ENCODE measurements at places on chromosomes 11 and 22.

DNA sequence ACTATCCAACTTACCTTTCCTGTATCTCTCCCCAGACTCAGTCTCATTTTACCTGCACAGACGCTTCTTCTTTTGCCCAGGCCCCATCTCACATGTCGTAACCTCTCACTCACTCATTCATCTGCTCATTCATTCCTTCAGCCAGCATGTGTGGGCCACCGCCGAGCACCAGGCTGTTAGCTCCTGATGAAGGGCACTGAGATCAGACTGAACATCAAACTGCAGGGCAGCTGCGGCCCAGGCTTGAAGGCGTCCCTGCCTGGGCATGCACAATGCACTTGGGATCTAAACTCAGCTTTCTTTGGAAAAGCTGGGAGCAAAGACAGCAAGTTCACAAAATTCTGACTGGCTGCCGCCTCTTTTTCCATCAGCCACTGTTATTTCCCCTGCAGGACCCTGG is 1456.3 kb downstream of the BRD1 start:
- no peaks in the 10 kb centered on the region for H3K27me3 ChIP-seq
- H3K4me1 ChIP-seq = no peaks in the 10 kb centered on the region
- no peak for DNase-seq
- H3K27ac ChIP-seq = no peak overlapping the region
- no peaks in the 10 kb centered on the region for H3K36me3 ChIP-seq

DNA sequence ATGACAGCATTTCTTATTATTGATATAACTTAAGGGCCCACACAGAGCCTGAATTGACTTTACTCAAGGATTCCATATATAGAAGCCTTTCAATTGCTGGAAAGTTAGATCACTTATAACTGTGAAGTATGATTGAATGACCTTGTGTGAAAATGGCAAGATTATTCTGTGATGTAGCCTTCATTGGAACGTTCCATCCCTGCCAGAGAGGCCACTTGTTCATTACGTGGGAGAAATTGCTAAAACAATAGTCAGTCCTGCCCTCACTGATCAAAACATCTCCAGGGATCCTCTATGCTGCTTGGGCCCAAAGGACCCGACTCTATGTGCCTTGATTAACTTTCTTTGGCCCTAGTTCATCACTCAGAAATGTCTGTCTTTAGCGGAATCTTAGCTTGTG is 159.5 kb upstream of the BLID start:
- H3K36me3 ChIP-seq = no peaks in the 10 kb centered on the region
- H3K4me3 ChIP-seq = no peak overlapping the region
- peaks cover 61% of the 10 kb centered on the region for H3K27me3 ChIP-seq
- no peak overlapping the region for H3K27ac ChIP-seq

- no peak overlapping the region for H3K27ac ChIP-seq
- no peak for DNase-seq
- no peak overlapping the region for H3K4me3 ChIP-seq
- peaks cover 9% of the 10 kb centered on the region for H3K4me1 ChIP-seq
- no peaks in the 10 kb centered on the region for H3K27me3 ChIP-seq
Observed at GRCh38 chr11:114201219-114201618, 95.0 kb upstream of the NNMT start.

DNA sequence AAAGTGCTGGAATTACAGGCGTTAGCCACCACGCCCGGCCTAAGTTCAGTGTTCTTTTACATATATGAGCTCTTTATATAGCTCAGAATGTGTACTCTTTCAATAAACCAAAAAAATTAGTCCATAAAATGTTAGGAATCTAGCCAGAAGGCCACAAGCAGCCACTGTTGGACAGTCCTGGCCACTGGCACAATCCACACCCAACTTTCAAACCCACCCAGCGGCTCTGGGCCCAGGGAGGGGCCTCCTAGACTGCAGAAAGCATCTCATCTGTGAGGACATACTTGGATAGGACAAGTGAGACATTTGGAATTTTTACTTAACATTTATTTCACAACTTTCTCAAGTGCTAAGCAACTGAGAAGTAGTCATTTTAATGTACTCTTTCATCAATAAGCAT is 6.4 kb downstream of the PACSIN2 start:
- no peak overlapping the region for H3K4me3 ChIP-seq
- DNase-seq = no peak
- H3K36me3 ChIP-seq = peaks cover 25% of the 10 kb centered on the region
- H3K27ac ChIP-seq = no peak overlapping the region
- no peaks in the 10 kb centered on the region for H3K27me3 ChIP-seq
- peaks cover 75% of the 10 kb centered on the region for H3K4me1 ChIP-seq

DNA sequence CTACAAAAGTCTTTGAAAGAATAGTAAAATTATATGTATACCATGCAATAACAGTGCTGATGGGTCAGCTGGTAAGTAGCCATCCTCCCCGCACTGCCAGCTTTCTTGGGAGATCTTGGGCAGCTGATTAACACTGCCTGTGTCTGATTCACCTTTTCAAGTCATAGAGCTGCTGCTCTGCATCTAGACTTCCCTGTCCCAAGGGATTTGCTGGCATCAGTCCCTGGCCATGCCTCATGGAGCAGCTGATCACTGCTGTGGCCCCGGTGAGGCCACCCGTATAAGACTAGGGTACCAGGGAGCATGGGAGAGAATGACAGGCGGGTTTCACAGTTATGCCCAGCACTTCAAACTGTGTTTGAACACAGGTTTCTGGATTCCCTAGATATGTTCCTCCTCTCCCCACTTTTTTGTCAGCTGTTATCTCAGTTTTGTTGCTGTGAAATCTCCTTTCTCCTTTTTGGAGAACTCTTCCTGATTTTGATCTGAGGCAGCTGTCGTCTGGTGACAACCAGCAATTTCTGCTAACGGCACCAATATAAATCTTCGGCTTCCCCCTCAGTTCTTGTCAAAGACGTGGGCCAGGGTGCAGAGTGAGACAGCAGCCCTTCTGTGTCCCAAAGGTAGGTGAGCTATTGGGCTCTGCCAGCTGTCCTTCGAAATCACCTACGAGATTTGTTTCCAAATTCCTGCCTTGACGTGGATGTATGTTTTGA is 438.9 kb downstream of the NTM start:
- no peak overlapping the region for H3K27ac ChIP-seq
- no peak overlapping the region for H3K4me3 ChIP-seq

DNA sequence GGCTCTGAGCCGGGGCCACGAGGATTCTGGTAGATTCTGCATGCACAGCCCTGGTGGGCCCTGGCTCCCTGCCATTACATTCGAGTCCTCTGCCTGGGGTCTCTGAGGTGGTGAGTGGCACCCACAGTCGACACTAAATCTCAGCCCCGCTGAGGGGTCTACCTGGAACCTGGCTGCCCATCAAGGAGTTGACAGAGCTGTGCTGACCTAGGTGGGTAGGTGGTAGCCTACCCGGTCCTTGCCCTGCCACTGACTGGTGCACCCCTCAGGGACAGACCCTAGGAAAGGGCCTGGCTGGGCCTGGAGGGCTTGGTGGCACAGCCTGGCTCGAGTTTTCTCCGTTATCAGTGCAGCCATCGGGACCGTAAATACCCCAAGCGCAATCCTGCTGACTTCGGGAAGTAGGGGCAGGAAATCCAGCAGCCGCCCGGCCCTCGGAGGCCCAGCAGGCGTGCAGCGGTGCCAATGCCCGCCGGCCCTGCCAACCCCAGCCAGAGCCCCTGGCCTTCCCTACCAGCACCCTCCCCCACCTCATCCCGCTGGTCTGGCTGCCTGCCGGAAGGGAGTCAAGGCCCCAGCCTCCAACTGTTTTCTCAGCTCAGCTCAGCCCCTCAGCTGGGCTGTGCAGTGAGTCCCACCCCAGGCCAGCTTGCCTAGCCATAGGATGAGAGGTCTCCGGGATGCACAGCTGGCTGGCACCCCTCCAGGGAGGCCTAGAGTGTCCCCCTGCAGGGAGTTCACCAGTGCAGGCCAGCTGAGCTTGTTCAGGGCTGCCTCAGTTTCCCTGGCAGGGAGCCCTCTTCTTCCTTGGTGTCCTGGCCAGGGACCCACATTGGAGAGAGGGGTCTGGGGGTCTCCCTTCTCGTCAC is 80.4 kb upstream of the KCNQ1OT1 start:
- no peak overlapping the region for H3K27ac ChIP-seq
- peak; percentile 0 for DNase-seq
- no peaks in the 10 kb centered on the region for H3K27me3 ChIP-seq
- H3K4me3 ChIP-seq = no peak overlapping the region
- peaks cover 8% of the 10 kb centered on the region for H3K4me1 ChIP-seq
- H3K36me3 ChIP-seq = no peaks in the 10 kb centered on the region

DNA sequence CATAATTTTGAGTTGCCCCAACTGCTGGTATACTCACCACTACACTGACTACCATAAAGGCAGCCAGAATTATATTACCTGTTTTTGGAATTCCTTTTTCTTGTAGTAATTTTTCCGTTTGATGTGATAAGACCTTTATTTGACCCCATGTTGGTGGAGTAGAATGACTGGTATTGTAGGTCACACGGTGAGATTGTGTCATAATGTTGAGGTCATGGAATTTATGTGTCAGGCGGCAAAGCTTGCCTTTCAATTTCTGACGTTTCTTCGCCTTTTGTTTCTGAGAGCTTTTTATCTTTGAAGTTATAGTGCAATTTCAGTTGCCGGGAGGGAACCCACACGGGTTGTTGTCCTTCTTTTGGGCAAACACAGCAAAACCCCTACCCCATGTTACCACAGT is 13.0 kb downstream of the OR52K1 start:
- H3K4me1 ChIP-seq = peaks cover 31% of the 10 kb centered on the region
- peak; percentile 19 for DNase-seq
- H3K36me3 ChIP-seq = peaks cover 5% of the 10 kb centered on the region
- peaks cover 63% of the 10 kb centered on the region for H3K27me3 ChIP-seq
- H3K27ac ChIP-seq = peak overlapping the region; percentile 85

DNA sequence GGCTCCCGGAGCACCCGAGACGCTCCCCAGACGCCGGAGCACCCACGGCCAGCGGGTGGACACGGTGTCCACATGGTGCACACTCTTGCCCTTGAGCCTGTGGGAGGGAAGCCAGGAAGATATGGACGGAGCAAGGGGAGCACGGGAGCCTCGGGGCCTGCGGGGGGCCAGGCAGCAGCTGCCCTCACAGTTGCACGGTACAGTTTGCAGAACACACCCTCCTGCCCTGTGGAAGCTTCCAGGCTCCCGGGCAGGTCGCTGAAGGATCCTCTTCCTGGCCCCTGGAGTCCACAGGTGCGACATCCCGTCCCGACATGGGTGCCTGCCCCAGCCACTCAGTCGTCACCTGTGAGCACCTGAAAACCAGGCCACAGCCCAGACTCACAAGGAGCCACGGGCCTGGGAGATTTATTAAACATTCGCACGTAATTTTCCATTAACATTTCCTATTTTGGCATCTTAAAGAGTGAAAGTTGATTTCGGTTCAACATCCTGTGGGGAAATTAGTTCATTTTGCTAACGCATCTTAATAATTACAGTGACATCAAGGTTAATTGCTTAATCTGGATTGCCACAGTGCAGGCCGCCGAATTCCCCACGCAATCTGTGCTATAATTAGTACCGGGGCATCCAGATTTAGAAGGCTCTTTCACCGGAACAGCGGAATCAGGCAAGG is 253.3 kb downstream of the BRD1 start:
- H3K4me3 ChIP-seq = no peak overlapping the region
- no peaks in the 10 kb centered on the region for H3K4me1 ChIP-seq
- H3K27me3 ChIP-seq = peaks cover 40% of the 10 kb centered on the region
- H3K27ac ChIP-seq = no peak overlapping the region
- no peak for DNase-seq
- H3K36me3 ChIP-seq = no peaks in the 10 kb centered on the region

GRCh38 chr22:43326331-43327156 is 16.6 kb downstream of the SCUBE1 start:
- no peak for DNase-seq
- peaks cover 14% of the 10 kb centered on the region for H3K27me3 ChIP-seq
- no peaks in the 10 kb centered on the region for H3K36me3 ChIP-seq
- no peak overlapping the region for H3K4me3 ChIP-seq
- H3K4me1 ChIP-seq = peaks cover 6% of the 10 kb centered on the region
- H3K27ac ChIP-seq = no peak overlapping the region

- H3K4me1 ChIP-seq = peaks cover 14% of the 10 kb centered on the region
- H3K4me3 ChIP-seq = no peak overlapping the region
- H3K36me3 ChIP-seq = no peaks in the 10 kb centered on the region
- H3K27ac ChIP-seq = no peak overlapping the region
- no peak for DNase-seq
- H3K27me3 ChIP-seq = no peaks in the 10 kb centered on the region
Observed at GRCh38 chr22:41057076-41057475, 35.3 kb upstream of the EP300 start.

DNA sequence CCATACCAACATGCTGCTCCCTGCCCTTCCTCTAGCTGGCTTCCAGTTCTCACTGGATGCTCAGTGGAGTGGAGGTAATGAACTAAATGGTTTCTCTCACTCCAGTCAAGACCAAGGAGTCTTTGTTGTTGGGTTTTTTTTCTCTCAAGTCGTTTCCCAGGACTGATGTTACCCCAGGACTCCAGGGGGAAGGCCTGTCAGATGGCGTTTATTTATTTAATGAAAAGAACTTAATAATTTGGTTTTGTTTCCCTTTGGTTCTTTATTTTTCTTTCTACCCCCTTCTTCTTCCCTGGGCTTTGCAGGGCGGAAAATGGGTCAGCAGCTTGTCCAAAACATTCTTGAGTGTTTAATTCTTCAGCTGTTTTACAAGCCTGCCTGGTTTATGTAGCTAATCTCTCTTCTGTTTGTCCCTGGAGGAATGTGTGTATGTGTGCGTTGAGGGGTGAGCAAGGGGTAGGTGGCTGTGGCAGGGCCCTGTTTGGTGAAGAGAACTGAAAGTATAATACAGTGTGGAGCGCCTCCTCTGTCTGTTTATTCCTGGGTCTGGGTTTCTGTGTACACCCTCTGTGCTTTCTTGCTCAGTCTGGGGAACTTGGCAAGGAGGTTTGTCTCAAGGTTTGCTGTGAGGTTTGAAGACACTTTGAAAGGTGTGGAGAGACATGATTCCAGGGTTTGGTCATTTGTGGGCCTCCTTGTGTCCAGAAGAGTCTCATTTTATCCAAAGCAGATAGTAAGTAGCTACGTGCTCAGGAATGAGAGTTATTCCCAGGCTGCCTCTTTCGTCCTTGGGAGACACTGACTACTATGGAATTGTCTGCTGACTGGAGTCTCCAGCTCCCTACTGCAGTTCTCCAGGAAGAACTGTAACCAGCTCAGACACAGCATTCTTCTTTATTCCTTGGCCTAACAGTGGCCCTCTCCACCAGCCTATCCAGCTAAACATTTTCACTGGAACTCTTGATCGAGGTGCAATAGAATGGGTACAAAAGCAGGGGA is 175.5 kb downstream of the ADAMTS15 start:
- DNase-seq = no peak
- H3K4me1 ChIP-seq = no peaks in the 10 kb centered on the region
- H3K27me3 ChIP-seq = peaks cover 42% of the 10 kb centered on the region
- no peaks in the 10 kb centered on the region for H3K36me3 ChIP-seq

GRCh38 chr11:86066657-86067008 is 2.3 kb downstream of the PICALM start:
- DNase-seq = no peak
- peak overlapping the region; percentile 99 for H3K4me3 ChIP-seq
- no peaks in the 10 kb centered on the region for H3K27me3 ChIP-seq
- peaks cover 27% of the 10 kb centered on the region for H3K4me1 ChIP-seq
- H3K36me3 ChIP-seq = peaks cover 49% of the 10 kb centered on the region

Data from Calu3 (cell line).